Uterus (tissue), 4 donors: ENCODE measurements at places on chromosomes 3 and 15. TPM values are rescaled to one million over a fixed set of nuclear protein-coding genes. Genes with fewer than 3 reads are reported as not detected.

- no peak overlapping the region for H3K27ac ChIP-seq
- no peaks in the 10 kb centered on the region for H3K36me3 ChIP-seq
- H3K4me3 ChIP-seq: no peak overlapping the region
- H3K4me1 ChIP-seq: no peaks in the 10 kb centered on the region
These were observed 32.5 kb downstream of the CEP152 start for GRCh38 chr15:48778331-48778730.

GRCh38 chr3:170418422-170419398 is at the start of gene CLDN11:
Gene CLDN11, plus strand, starts transcription at chr3:170418868. Its CDS starts 199 bp downstream, at chr3:170419067.
- no peaks in the 10 kb centered on the region for H3K36me3 ChIP-seq
- no peaks in the 10 kb centered on the region for H3K27me3 ChIP-seq
- H3K4me3 ChIP-seq: peak within 1 kb of the TSS; percentile 36
- H3K4me1 ChIP-seq: no peaks in the 10 kb centered on the region

MAGEL2 gene
- not detected for total RNA-seq

ZKSCAN7 gene
- 3.9 TPM for total RNA-seq

DNA sequence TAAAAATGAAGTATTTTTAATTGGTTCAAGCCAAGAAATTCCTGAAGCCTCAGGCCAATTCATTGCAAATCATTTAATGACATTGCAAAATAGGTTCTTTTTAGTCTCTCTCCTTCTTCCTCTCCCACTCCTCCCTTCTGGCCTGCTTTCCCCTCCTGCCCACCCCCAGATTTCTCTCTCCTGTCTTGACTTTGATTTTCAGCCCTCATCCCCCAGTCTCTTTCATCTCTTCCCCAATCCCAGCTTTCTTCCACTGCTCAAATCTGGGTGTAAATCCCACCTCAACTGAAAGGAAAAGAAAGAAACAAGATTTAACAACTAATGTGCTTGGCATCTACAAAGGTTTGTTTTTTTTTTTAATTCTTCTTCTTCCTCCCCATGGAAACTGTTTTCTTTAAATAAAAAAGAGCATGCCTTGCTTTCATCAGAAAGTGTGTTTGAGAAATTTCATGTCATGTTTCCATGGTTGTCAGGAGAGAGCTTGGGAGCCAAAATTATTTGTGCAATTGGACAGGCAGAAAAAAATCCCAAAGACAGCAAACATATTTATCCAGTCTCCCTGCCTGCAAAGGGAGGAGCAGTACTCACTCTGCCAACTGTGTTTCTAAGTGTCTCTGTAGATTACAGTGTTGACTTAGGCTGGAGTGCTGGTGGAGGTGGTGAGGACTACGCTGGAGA is 50.4 kb downstream of the BOC start:
- H3K27ac ChIP-seq: peak overlapping the region; percentile 82
- peaks cover 20% of the 10 kb centered on the region for H3K4me1 ChIP-seq
- no peak overlapping the region for H3K4me3 ChIP-seq
- no peaks in the 10 kb centered on the region for H3K27me3 ChIP-seq
- H3K36me3 ChIP-seq: no peaks in the 10 kb centered on the region
- peak; percentile 70 for DNase-seq
